Activated CD4-positive, alpha-beta T cell treated with anti-CD3 and anti-CD28 coated beads for 1 hour (primary cell): ENCODE measurements at places on chromosomes 12 and 14.

DNA sequence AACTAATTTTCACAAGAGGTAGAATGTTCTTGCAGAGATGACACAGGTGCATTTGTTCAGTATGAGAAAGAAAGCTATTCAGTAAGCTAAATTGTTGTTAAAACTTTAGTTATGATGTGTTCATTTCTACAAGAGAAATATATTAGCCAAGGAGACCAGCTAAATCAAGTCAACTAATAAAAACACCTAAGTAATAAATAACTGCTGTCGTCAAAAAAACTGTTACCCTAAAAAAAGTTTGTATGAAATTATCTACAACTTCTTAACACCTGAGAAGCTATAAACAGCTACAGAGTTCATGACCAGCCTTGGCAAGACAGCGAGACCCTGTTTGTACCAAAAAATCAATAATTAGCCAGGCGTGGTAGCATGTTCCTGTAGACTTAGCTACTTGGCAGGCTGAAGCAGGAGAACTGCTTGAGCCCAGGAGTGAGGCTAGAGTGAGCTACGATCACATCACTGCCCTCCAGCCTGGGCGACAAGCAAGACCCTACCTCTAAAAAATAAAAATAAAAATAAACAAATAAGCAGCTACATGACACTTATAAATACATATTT lies 67.6 kb upstream of the AP4S1 start:
- DNase-seq: no peak

DNA sequence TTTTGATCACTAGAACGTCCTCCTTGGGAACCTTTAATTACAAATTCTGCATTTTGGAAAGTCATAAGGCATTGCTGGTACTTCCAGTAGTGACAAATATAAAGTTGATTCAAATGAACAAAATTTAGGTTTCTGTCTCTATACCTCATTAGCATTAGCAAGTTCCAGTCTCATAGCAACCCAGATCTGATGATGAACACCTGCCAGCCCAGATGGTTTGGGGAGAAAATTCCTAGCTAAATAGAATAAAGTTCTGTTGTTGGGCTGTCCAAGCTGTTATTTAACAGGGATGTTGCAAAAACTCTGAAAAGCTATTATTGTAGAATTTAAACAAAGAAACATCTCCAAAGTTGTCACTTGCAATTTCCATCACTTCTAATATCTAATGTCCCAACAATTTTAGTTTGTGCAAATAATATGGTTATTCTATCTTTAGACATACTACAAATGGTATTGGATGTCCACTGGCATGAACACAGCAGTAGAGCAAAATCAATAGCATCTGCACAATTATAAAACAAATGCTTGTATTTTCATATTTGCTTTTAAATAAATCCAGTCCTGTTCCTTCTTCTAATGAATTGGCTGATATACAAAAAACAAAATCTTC lies 299.4 kb downstream of the SLC16A7 start:
- DNase-seq: no peak

GRCh38 chr12:122987086-122987951 lies 6.8 kb downstream of the ARL6IP4 start:
- DNase-seq: no peak

- DNase-seq: no peak
These were observed 6.8 kb downstream of the FAM161B start for GRCh38 chr14:73943083-73943482.

DNA sequence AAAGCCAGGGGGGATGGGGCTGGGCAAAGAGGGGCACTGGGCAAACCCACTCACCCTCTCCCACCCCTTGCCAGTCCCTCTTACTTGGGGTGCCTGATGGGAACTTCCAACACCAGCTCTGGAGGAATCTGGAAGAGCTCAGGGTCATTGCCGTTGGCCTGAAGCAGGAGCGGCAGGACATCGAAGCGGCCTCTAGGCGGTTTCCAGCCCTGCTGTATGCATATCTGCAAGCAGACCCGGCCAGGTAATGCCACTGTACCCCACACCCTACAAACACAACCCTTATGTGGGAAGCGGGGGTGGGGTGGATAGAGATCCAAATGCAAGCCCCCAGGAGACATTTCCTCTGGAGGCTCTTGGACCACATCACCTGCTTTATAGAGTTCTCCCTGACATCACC lies 83.6 kb downstream of the NOS1 start:
- DNase-seq: no peak

DNA sequence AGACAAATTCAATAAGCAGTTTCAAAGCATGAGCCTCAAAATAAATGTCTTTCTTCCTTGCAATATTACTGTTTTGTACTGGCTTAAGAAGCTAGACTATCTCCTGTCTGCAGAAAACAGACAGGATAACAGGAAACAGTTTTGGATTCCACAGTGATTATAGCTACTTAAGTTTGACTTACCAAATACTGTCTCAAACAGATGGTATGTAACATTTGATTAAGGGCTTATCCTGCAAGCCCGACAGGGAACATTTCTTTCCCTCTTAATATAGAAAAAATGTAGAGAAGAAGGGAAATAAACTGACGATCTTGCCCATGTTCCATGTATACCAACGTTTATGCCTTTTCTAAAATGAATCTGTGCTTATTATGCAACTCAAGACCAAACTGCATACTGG lies 179.9 kb upstream of the EEA1 start:
- DNase-seq: no peak

- no peak for DNase-seq
These were observed 15.7 kb downstream of the NDUFA12 start for GRCh38 chr12:94987801-94988200.

- DNase-seq: no peak
These were observed 32.3 kb downstream of the BCL11B start for GRCh38 chr14:99239661-99240092.

DNA sequence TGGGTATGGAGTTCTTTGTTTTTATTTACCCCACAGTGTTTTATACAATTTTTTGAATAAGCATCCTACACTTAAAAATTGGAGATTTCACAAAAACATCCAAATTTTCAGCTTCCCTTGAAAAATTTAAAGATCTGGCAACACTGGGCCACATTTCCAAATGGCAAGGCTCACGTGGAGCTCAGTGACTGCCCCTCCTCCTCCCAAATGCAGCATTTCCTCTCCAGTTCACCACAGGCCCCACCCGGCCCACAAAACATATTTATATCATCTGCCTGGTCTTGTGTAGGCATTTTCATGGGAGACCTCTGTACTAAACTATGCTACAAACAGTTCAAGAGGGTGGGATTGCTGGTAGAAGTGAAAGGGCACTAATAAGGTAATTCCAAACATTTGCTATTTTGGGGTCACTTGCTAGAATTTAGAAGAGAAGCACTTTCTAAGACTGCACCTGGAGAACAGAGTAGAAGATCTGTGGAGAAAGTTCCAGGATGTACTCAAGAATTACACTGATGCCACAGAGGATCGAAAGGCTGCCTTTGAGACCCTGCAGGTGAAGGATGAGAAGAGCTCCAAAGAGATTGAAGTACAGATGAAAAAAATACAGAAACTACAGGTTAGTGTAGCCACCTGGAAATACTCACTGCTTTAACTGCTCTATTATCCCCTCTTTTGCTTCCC lies 7.3 kb downstream of the FKBP11 start:
- peak; percentile 17 for DNase-seq

GRCh38 chr12:116266168-116266601 lies 11.3 kb downstream of the MED13L start:
- no peak for DNase-seq

- DNase-seq: no peak
These were observed 913.5 kb downstream of the VRK1 start for GRCh38 chr14:97710726-97711125.

DNA sequence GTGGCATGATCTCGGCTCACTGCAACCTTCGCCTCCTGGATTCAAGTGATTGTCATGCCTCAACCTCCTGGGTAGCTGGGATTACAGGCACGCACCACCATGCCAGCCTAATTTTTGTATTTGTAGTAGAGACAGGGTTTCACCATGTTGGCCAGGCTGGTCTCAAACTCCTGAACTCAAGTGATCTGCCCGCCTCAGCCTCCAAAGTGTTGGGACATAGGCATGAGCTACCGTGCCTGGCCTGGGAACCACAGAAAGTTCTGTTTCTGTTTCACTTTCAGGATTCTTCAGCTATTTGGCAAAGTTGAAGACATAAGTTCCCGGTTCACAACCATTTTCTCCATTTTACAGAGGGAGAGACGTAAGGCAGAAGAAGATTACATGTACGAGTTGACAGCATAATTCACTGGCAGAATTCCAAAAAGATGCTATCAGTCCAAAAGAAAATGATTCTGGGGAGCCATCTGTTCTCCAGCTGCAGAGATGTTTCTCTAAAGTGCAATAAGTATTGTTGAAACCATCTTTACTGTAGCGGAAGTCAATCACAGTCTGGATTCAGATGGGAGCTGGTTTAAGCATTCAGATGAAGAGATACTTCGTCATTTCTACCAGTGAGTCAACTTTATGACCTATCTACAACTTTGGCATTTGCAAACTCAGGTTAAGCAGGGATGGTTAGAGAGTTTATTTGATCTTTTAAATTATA lies 8.1 kb upstream of the RNF34 start:
- no peak for DNase-seq

- no peak for DNase-seq
These were observed 18.5 kb upstream of the FKBP4 start for GRCh38 chr12:2776129-2776806.
